A549 treated with GW870086 at 1 μM for 4 hours (cell line): ENCODE measurements at places on chromosomes 12 and 14. TPM values are rescaled to one million over a fixed set of nuclear protein-coding genes. Genes with fewer than 3 reads are reported as not detected.

FRMD6 gene
- total RNA-seq, result 32.2 to 44.2 TPM (median 38.7 TPM) in 5 replicates

SAMD4A gene
- 7.5 to 10.2 TPM (median 9.1 TPM) in 5 replicates for total RNA-seq

AJUBA gene
- total RNA-seq, result 29.2 to 36.9 TPM (median 32.6 TPM) in 5 replicates

BICD1 gene
- total RNA-seq, result 12.2 to 16.0 TPM (median 13.9 TPM) in 5 replicates

PPFIA2 gene
- total RNA-seq, result not detected in 5 replicates

SERPINA3 gene
- 9.1 to 10.6 TPM (median 10.1 TPM) in 5 replicates for total RNA-seq
